SK-N-SH treated with all-trans-retinoic acid at 6 μM for 48 hours (cell line): ENCODE measurements at places on chromosomes 13 and 19.
A peak's percentile ranks its signal among the peaks of the same experiment; 100 is the strongest.

- no peak for ATAC-seq
These were observed 1695.7 kb upstream of the SPRY2 start for GRCh38 chr13:82036602-82037001.

GRCh38 chr19:5561559-5561958, 6.2 kb downstream of the TINCR start:
- ATAC-seq, result no peak

- no peak for ATAC-seq
These were observed 73.0 kb downstream of the ANKRD10 start for GRCh38 chr13:110841846-110842245.

- peak; percentile 87 for ATAC-seq
These were observed 46.8 kb downstream of the COG3 start for GRCh38 chr13:45511310-45512097.

GRCh38 chr13:43514311-43514710, 272.5 kb downstream of the ENOX1 start:
- no peak for ATAC-seq

DNA sequence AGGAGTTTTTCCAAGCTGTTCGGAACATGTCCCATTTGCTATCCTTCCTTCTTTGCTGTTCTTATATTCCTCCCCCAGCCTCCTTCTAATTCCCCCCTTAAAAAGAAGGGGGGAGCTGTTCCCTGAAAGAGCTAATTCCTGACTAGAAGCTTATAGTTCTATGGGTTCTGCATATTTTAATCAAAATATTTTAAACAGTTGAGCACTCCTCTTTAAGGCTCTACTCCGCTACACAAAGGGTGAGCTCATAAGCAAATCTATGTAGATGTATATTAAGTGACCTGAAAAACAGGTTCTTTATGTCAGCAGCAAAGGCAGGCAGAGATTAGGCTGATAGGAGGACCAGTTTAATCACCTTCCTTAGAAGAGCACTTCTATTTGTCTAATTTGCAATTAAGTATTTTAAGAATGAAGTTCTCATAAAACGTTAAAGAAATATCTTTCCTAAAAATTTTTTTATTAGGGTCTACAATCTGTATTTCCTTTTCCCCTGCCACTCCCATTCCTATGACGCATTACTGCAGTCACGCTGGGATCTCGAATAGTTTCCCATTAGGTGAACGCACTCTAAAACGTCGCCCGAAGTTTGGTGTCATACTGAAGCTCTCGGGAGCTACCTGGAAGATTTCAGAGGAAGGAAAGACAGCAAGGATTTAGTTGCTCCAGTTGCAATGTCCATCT, 5.2 kb downstream of the EFNB2 start:
- no peak for ATAC-seq

DNA sequence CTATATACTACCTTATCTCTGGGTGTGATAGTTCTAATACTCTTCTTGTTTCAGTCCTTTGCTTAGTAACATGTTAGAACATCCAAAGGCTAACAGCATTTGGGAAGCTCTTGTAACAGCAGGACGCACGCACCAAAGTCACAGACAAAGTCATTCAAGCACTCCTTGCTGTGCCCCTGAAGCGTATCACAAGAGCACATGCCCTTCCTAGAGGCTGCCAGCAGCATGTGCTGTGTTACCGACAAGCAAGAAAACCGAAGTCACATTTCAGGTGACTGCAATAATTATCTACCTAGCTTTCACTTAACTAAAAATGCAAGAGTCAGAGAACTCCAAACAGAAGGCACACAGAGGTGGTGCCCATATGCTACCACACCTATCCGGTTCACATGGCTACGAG, 194.1 kb downstream of the KLF12 start:
- ATAC-seq, result no peak

GRCh38 chr13:77390391-77390790, 63.5 kb upstream of the MYCBP2 start:
- ATAC-seq, result no peak

DNA sequence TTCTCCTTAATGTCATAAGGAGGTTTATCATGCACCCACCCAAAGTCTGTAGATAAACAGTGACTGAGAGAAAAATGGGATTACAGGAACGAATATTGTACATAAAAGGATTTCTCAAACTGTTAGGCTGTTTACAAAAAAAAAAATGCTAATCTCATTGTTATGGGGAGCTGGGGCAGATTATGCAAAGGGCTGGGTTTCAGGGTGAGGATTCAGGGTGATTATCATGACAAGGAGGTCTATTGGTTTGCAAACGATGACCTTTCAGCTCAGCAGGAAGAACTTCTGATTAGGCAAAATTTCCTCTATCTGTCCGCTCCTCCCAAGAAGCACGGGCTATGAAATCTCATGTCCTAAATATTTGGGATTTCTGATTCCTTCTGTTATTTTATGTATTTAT, 41.4 kb downstream of the NLRP12 start:
- ATAC-seq, result no peak

- ATAC-seq, result no peak
These were observed 24.2 kb downstream of the GADD45B start for GRCh38 chr19:2500156-2500555.

GRCh38 chr19:49157445-49158224, at the start of gene TRPM4:
Gene TRPM4 (plus strand): TSS chr19:49157792. CDS start chr19:49157867, 75 bp downstream.
- peak; percentile 99 for ATAC-seq

GRCh38 chr13:80082396-80083080, 258.4 kb downstream of the SPRY2 start:
- peak; percentile 66 for ATAC-seq

DNA sequence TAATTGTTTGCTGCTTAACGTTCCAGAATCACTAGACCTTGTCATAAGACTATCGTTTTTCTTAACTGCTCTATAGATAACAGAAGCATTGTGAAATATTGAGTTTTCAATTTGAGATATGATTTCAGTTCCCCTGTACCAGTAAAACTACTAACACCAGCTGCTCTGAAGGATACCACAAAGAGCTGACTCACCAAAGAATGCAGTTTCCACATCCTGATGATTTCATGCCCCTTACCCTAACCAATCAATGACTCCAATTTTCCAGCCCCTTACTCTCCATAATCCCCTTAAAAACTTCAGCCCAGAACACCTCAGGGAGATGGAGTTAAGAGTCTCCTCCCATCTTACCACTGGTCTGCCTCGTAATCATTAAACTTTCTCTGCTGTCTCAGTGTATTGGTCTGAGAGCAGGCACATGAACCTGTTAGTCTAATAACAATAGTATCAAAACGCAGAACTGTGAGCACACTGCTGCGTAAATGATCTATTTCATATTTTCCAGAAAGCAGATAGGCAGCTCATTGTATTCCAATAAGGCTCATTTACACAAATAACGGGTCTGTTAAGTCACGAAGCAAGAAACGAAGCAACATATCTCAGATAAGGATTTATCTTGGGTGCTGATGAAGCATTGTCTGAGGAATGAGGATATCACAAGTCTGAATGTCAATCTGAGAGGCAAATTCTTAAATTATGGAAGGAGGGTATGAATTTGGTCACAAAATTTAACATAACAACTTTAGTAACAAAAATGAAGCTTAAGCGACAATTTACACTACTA, 14.1 kb upstream of the CCNA1 start:
- peak; percentile 27; the same call in 2 of the 3 replicates for ATAC-seq

GRCh38 chr13:85099245-85099644, 700.0 kb downstream of the SLITRK6 start:
- ATAC-seq, result no peak

DNA sequence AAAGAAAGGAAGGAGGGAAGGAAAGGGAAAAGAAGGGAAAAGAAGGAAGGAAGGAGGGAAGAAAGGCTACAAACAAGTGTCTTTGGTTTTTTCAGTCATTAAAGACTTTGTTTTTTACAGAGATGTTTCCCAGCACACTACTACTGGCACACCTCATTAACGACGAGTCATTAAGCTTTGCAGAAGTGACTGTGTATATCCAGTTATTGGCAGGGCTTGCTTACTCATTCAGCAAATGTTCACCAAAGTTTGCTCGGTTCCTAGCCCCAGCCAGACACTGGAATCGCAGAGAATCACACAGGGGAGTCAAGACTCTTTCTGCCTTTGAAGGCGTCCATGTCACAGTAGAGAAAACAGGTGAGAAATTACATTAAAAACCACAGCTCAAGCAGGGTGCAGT, 4.3 kb downstream of the NLRP12 start:
- no peak for ATAC-seq

- no peak for ATAC-seq
These were observed 317.2 kb downstream of the DCT start for GRCh38 chr13:94162289-94162688.

- ATAC-seq, result no peak
These were observed at the start of gene VSIG10L for GRCh38 chr19:51341976-51342580. Gene VSIG10L (minus strand): TSS chr19:51342139. CDS start chr19:51342124, 15 bp downstream.

GRCh38 chr19:18597809-18598660, 8.6 kb downstream of the CRLF1 start:
- ATAC-seq, result no peak

GRCh38 chr13:113406321-113407102, 42.6 kb upstream of the GRTP1 start:
- no peak for ATAC-seq

- no peak for ATAC-seq
These were observed 80.4 kb downstream of the INSR start for GRCh38 chr19:7213628-7214323.

GRCh38 chr13:49220856-49221589, 885 bp downstream of the MLNR start:
- peak; percentile 15; the same call in 2 of the 3 replicates for ATAC-seq

- ATAC-seq, result no peak
These were observed 3.2 kb downstream of the CEBPA start for GRCh38 chr19:33299051-33299688.

DNA sequence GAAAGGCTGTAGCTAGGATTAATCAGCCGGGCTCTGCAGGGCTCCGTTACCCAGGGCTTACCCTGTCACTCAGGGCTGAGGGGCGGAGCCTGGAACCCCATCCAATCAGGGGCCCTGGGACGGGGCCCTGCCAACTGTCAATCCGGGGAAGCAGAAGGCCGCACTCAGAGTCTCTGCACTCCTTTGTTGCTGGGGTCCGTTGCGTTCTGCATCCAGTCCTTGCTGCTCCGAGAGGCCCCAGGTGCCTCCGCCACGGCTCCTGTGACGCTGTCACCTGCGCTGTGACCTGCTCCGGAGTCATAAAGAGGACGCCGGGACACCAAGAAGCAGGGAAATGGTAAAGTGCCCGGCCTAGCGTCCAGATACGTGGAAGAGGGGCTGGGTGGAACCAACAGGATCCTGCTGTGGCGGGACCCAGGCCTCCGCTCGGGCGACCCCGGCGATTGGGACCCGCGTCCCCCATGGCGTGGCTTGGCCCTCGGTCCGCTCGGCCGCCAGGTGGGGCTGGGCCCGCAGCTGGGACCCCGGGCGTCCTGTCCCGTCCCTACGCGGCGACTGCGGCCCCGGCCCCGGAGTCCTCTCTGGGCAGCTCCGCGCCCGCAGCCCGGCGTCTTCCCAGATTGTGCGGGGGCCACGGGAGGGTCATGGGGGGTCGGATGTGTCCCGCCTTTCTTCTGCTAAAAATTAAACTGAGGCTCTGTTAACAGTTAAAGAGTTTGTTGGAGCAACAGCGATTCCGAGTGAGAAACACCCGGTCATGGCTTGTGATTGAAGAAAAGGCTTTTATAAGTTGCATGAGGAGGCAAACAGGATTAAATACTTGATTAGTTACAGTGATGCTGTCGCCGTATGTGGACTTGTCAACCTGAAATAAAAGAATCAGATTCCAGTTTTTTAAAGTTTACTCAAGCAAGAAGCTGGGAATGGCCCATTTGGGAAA, at the start of gene ZNF491:
Gene ZNF491, plus strand, starts transcription at position 133 of the 940 bp plus-strand sequence. CDS start 7,431 bp downstream, outside the sequence.
- ATAC-seq, result peak; percentile 99

DNA sequence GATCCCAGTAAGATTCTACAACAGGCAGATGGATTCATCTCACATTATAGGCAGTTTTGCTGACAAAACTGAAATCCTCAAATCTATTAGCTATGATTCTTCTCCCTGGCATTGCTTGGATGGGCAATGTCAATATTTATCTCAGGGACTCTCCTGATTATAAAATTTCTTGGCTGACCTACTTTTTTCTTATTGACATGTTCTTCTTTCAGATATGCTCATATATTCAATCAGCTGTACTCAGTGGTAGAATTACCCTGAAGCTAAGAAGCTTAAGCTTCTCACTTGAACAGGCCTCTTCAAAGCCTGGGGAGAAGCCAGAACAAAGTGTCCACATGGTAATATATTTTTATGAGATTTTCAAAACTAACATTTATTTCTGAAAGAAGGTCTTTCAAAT, 513.6 kb downstream of the PCDH9 start:
- ATAC-seq, result no peak

DNA sequence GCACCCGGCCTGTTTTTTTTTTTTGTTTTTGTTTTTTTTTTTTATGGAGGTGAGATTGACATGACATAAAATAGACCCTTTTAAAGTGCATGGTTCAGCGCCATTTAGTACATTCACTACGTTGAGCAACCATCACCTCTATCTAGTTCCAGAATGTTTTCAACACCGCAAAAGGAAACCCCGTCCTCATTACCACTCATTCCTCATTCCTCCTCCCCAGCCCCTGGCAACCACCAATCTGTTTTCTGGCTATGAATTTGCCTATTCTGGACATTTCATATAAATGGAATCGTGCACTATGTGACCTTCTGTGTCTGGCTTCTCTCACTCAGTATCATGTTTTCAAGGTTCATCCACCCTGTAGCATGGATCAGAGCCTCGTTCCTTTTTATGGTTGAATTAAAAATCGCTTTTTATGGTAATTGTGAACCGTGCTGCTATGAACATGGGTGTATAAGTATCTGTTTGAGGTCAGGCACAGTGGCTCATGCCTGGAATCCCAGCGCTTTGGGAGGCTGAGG, 9.9 kb upstream of the ADGRE5 start:
- no peak for ATAC-seq

DNA sequence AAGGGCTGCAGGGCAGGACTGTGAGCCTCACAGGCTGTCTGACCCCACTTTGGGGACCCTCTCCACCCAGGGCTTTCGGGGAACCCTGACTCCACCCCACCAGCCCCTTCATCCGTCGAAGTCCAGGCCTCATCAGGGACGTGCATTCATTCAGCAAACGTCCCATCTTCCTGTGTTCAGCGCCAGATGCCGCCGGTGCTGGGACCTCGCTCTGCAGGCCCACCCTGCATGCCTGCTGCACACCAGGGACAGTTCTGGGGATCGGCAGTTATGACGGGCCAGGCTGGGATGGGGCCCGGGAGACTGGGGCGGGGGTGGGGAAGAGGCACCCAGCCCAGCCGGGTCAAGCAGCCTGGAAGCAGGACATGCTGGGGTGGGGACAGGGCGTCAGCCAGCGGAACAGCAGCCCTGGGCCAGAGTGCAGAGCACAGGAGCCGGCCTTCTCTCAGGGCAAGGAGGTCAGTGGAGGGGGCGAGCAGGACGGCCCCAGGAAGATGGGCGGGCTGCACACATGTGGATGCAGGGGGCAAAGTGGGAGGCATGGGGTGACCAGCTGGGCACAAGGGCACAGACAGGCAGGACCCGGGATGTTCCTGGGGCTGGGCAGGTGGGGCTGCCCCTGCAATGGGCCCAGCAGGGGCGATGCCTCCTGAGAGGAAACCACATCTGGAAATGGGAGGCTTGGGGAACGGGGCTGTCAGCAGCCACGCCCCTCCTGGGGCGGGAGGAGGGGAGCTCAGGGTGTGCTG, 5.1 kb downstream of the GAMT start:
- ATAC-seq, result no peak
